Fibroblast of skin of left biceps (primary cell): ENCODE measurements at places on chromosomes 5 and 9.

DNA sequence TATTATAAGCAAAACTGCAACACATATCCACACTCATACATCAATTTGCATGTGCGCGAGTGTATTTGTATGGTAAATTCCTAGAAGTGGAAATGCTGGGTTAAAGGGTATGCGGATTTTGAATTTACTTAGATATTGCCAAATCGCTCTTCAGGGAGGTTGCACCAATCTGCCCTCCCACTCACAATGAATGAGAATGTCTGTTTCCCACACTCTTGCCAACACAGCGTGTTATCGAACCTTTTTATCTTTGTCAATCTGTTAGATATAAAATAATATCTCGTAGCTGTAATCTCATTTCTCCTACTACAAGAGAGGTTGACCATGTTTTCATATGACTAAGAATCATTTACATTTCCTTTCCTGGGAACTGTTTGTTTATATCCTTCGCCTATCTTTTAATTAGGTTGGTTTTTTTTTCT is 35.7 kb downstream of the LHX2 start:
- no peak for DNase-seq

DNA sequence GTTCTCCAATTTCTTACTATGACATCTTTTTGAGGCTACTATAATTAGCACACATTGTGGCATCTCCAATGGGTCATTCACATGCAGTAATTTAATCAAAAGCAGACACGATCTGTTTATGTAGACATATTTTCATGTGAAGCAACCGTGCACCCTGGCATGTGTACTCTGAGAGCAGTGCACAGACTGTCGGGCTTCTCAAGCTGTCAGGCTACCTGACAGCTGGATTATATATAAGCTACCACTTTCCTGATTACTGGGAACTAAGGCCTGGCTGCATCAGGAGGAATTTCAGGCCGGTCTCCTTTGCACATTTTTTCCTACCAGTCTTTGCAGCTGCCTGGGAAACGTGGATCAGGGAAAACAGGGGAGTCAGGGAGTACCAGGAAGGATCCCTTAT is 197.5 kb downstream of the MAPKAP1 start:
- peak; percentile 73 for DNase-seq

GRCh38 chr5:69138766-69139165 is 28.2 kb upstream of the CCNB1 start:
- DNase-seq = peak; percentile 4

DNA sequence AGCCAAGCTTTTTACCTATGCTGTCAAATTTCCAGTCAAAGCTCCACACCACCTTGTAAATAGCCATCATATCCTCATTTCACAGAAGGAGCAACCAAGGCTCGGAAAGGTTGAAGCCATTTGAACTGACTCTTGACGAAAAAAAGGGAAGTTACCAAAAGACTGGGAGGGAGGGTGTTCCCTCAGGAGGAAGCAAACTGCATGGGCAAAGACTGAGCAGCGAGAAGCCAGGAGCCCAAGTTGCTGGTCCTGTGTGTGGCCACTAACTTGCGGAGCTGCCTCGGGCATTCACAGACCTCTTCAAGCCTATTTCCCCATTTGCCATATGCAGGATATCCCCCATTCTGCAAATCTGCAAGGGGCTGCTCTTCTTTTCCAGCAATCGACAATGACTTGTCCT is 37.4 kb downstream of the TTLL11 start:
- no peak for DNase-seq

DNA sequence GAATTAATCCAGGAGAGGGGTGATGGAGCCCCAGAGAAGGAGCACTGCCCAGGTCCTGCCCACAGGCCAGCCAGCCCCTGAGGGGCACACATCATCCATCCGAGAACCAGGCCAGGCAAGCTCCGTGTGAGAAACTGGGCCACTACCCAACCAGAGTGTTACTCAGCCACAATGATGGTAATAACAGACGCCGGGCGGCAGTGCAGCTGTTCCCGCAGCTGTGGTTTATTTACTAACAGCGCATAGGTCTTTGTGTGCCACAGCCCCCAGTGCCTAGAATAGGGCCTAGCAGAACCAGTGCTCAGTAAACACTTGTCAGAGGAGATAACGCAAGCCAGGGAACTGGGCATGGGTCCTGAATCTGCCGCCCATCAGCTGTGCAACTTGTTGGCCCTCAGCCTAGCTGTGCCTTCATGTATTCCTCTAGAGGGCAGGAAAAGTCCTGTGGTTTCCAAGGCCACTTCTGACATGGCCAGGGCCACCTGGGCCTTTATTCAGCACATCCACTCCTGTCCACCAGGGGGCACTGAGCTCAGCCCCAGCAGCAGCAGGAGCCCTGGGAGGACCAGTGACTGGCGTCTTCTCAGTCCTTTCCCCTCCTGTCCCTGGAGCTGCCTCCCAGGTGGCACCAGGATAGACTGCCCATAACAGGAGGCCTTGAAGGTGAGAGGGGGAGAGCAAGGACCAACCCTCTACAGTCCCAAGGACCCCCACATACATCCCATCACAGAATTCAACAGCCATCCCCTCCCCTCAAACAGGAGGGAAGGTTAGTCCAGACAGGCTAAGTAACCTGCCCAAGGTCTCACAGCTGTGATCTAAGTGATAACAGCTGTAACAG is 2.1 kb downstream of the MXD3 start:
- DNase-seq = no peak

DNA sequence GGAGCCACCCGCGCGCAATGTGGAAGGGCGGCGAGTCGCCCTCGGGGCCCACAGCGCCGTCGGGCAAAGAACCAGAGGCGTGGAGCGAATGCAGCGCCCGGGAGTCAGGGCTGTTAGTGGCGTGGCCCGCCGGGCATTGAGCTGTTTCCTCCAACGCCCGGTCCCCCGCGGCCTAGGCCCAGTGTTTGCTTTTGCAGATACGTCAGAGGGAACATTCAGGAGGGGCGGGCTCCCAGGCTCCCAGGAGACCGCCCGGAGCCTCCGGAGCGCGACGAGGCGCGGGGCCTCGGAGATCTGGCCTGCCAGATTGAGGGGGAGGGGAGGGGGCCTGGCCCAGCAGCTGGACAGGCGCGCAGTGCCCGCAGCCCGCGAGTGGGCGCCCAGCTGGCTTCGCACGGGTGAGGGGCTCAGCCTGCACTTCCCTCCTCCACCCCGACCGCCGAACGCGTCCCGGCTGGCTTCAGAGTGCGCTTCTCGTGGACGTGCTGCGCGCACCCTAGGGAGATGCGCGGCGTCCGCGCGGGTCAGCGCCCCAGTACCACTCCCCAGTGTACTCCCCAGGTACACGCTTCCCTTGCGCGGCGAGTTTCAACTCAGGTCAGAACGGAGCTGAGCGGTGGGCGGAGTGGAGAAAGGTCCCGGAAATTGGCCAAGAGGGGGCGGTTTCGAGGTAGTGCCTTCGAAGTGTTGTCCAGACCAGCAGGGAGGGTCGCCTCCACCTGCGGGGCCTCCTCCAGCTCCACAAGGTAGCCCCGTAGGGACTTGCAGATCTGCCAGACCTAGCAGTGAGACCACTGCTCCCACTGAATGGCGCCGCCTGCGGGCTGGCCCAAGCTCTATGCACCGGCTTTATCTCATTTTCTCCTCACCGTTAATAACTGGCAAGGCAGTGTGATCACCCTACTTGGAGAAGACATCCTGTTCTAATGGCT is 130.4 kb downstream of the TMEM174 start:
- DNase-seq = no peak

- no peak for DNase-seq
Observed at GRCh38 chr9:128828267-128828666, 1.3 kb downstream of the SPOUT1 start.

DNA sequence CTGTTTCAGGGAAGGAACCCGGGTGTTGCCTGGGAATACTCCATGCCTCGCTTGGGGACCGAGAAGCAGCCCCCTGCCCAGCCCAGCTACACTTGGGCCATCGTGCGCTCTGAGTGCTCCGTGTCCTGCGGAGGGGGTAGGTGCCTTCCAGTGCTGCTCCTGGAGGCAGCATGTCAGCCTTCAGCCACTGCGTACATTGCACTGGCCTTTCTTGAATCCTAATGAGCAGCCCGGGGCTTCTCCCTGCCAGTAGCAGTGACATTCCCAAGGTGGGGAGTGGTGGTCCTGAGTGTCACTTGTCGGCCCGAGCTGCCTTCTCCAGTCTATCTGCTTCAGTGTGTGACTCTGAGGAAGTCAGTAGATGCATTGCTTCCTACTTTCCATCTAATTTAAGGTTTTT is 101.9 kb downstream of the ADAMTS16 start:
- no peak for DNase-seq

- DNase-seq = no peak
Observed at GRCh38 chr9:2823227-2823626, 20.7 kb downstream of the PUM3 start.

DNA sequence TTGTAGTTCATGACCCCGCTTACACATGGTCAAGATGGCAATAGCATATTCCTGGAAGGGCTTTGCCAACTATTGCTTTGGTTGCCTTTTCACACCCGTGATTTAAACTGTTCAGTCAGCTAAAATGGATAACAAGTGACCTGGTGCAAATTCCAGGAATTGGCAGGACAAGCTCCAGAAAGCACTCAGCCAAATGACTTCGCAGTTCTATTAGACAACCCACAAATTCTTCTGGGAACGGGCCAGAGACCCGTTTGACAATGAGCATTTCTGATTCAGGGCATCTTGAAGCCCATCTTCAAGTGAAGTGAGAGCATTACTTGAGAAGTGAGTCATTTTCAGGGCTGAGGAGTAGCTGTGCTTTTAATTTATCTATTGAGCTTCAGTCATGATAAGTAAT is 165.0 kb downstream of the DROSHA start:
- DNase-seq = peak; percentile 34

DNA sequence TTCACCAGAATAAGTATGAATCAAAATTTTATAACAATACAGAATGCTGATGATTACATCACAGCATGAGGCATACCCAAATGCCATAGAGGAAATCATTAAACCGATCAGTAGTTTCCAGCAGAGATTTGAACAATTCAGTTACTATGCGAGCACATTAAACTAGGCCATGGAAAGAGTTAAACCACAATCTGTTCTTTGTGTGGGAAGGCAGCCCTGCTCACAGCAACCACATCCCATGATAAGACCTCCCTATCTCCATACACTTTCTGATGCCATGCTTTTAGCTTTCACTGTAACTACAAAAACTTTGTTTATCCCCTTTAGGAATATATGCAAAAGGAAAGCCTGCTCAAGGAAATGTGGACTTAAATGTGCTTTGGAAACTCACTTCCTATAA is 4.5 kb downstream of the NFIB start:
- no peak for DNase-seq

- DNase-seq = no peak
Observed at GRCh38 chr9:98456156-98456613, 200.7 kb upstream of the TBC1D2 start.

- no peak for DNase-seq
Observed at GRCh38 chr9:97651646-97652045, 18.0 kb downstream of the NCBP1 start.

DNA sequence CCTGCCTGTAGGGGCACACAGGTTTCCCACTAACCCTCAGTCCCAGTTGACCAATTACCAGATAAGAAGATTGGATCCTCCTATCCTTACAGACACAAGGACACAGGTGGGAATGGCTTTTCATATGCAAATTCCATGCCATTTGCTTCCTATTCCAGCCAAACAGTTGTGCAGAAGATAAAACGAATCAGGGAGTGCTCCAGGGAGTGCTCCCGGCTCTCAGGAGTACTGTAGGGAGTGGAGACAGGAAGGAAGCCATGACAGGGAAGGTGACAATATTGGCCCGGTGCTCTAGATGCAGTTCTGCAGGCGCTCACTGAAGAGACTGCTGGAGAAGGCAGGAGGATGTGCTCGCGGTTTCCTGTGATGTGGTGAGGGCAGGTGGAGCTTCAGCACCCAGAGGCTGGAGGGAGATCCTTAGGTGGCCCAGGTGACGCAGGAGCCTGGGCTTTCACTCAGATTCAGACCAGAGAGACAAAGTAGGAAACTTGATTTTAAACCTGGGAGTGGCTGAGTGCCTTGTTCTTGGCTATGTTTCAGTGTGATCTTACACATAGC is 260.0 kb downstream of the AUH start:
- no peak for DNase-seq

GRCh38 chr5:132886064-132886823 is 12.8 kb downstream of the LEAP2 start:
- no peak for DNase-seq

DNA sequence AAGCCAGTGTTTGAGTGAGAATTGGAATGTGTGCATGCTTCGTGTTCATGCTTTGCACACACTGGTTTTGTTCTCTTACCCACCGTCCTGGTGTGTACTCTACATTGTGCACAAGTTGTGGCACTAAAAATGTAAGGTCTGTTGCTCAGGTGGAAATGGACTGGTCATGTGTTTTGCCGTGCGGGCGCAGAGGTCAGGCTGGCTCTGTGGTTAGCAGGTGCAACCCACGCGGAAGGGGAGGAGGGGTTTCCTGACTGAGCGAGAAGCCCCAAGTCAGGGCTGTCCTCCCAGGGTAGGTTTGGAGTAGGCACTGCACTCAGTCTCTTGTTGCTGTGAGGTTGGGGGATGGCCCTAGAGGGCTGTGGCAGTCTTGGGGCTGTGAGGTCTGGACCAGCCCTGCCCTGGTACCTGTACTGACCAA is 86.6 kb downstream of the EHMT1 start:
- DNase-seq = no peak

GRCh38 chr5:148060881-148061280 is 2.9 kb upstream of the SPINK5 start:
- no peak for DNase-seq

- no peak for DNase-seq
Observed at GRCh38 chr5:167796672-167797071, 494.8 kb upstream of the WWC1 start.

DNA sequence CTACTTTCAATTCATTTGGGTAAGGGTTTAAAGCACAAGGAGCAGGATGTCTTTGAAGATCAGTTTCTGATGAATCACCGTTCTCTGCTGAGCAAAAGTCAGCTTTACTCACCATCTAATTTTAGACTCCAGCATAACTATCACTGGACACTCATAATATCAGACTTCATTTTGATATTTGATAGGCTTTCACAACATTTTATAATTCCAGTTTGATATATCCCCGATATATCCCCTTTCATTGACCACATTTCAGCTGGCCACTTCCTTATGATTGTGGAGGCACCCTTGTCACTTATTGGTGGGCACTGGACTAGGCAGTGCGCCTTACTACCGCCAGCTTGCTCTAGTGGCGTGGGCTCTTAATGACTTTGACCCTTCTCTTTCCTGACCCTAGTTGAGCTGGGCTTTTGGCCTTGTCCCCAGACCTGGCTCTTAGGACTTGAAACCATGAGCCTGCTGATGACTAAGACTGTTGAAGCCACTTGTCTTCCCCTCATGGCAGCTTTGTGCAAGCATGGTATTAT is 46.8 kb downstream of the CYSTM1 start:
- DNase-seq = no peak

GRCh38 chr9:87346061-87346665 is 151.5 kb upstream of the DAPK1 start:
- DNase-seq = no peak
